NCI-H1930 (cell line): ENCODE measurements at places on chromosomes 13 and 19.

- DNase-seq = no peak
Observed at GRCh38 chr13:108609353-108609752, 20.1 kb upstream of the MYO16 start.

DNA sequence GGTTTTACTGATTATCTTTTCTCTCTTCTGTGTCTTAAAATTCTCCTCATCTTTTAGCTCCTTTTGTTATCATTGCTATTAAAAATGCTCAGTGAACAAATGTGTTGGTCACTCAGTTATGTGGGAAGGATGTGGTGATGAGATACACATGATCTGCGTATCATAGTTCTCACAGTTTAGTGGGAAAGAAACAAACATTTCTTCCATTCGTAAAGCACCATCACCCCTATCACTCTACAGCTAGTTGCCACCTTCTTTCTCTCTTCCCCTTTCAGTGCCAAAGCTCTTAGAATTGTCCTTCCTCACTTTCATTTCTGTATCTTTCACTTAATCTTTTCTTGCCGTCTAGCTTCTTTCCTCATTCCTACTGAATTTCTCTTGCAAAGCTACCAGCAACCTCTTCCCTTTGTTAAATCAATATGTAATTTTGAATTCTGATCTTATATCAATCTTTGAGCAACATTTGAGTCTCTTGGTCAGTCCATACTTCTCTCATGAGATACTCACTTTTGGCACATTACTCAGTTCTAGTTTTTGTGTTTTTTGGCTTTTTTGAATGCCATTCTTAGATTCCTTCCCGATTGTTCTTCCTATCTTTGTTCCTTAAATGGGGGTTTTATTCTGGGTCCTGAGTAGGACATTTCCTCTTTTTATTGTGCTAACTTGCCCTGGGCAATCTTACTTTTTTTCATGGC is 122.3 kb downstream of the PCCA start:
- no peak for DNase-seq

DNA sequence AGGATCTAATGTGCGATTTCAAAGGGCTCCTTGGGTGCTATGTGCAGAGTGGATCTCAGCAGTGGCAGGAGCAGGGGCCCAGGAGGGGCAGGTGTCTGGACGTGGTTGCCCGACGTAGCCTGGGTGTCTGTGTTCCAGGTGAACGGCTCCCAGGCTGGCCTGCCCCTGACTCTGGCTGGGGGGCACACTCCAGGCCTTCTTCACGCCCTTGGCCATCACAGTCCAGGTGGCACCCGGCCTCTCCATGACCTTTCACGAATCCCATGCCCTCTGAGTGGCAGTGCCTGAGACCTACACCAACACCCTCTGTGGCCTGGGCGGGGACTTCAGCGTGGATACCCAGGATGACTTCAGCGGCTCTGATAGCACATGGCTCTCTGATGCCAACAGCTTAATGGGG is 11.3 kb upstream of the FXYD3 start:
- no peak for DNase-seq

DNA sequence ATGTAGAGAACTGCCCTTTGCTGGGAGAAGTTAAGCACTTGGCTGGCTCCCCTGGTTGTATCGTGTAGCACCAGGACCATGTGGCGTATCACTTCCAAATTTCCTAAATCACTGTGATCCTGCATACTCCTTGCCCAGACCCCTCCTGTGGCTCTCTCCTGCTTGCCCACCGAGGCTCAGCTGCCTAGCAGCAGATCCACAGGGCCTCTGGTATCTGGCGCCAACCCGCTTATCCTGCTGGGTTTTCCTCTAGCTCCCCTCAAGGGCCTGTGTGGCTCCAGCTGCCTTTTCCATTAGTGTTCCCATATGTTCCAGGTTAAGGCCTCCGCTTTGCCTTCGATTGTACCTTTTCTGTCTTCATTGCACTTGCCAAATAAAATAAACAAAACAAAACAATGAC is 16.5 kb downstream of the LRCH1 start:
- no peak for DNase-seq

GRCh38 chr13:112204346-112205327 is 137.7 kb downstream of the SOX1 start:
- no peak for DNase-seq

- DNase-seq = no peak
Observed at GRCh38 chr13:85420136-85420535, 379.1 kb downstream of the SLITRK6 start.
